Activated T-helper 2 cell treated with anti-CD3 and anti-CD28 coated beads, Interferon-gamma antibody, Interleukin-2, Interleukin-4, amounts not matched to agents 10 μg/mL and 5 μg/mL and 100 μg/mL, durations not matched to agents 14 hours and 24 hours and 36 hours (primary cell): ENCODE measurements at places on chromosomes 4 and X.
A peak's percentile ranks its signal among the peaks of the same experiment; 100 is the strongest.

DNA sequence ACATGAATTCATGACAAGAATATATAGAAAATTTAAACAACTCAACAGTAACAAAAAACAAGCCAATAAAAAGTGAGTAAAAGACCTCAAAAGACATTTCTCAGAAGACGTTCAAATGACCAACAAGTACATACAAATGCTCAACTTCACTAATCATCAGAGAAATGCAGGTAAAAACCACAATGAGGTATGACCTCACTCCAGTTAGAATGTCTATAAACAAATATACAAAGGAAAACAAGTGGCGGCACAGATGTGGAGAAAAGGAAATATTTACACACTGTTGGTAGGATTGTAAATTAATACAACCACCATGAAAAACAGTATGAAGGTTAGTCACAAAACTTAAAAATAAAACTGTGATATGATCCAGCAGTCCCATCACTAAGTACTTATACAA lies 1033.1 kb downstream of the RAPGEF2 start:
- H3K4me1 ChIP-seq: no peaks in the 10 kb centered on the region
- no peak overlapping the region for H3K4me3 ChIP-seq

DNA sequence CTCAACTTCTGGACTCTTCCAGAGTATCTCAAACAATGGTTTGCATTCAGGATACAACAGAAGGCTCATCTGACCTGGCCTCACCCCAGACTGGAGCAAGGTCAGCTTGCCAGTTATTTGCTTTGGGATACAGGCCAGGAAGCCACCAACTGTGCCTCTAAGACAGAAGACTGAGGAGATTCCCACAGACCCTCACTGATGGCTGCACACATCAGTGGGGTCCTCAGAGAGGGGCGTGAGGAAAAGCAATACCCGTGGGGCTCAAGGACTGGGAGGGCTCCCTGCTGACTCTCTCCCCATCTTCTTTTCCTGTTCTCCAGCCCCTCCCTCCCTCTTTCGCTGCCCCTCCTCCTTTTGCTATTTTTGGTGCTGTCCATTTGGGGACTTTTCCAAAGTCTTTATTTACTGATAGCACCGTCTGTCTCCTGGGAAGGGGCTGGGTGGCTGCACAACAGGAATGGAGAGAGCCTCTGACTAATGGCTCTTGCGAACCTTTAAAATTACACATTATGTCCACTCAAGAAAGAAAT lies 23.2 kb downstream of the RELL1 start:
- H3K27ac ChIP-seq: no peak overlapping the region
- H3K27me3 ChIP-seq: no peaks in the 10 kb centered on the region
- H3K36me3 ChIP-seq: peaks cover 26% of the 10 kb centered on the region
- DNase-seq: no peak
- H3K4me1 ChIP-seq: peaks cover 41% of the 10 kb centered on the region

DNA sequence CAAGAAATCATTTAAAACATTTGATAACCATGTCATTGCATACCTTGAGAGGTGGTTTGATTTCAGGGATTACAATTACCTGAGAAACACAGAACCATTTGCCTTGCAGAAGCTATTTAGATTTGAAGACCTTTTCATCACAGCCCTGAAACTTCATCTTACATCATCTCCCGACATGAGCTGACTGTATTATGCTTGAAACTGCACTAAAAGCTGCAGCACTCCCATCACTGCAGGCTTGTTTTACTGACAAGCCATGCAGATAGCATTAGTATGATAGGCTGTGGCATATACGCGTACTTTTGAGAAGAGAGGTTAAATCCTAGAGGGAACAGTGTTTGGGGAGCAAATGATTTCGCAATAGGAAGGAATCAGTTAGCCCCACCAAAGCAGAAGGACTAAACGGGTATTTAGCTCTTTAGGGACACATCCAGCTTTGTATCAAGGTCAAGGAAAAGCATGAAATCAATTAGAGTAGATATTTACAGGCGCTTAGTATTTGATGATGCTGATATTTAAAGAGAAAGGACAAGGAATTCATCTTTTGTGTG lies 133.2 kb upstream of the DIAPH2 start:
- H3K36me3 ChIP-seq: no peaks in the 10 kb centered on the region
- no peak overlapping the region for H3K27ac ChIP-seq
- DNase-seq: no peak
- H3K4me3 ChIP-seq: no peak overlapping the region
- no peaks in the 10 kb centered on the region for H3K27me3 ChIP-seq

DNA sequence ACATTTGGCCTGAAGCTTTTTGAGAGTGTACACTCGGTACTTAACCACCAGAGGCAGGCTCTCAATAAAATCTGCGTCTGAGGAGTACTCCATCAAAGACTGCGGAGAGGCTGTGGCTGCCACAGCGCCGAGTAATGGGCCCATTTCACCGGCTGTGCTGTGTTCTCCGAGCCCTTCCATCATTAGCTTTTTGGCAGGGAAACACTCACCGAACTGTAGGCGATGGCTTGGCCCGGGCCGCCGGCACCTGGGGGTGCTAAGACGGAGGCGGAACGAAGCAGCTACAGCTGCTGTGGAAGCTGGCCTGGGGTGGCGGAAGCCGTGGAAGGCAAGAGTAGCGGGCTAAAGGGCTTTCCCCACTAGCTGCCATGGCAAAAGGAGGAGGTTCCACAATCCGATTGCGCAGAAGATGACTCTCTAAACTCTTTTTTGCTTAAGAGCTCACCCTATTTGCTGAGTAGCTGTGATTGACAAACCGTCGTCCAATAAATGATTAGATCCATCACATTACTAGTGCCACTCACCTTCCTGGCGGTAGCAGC lies 48.5 kb upstream of the PABPC1L2A start:
- peak; percentile 8 for DNase-seq
- no peaks in the 10 kb centered on the region for H3K36me3 ChIP-seq
- peak overlapping the region; percentile 58 for H3K4me3 ChIP-seq

GRCh38 chr4:173797296-173797695 lies 267.3 kb upstream of the HAND2 start:
- no peak overlapping the region for H3K4me3 ChIP-seq
- H3K36me3 ChIP-seq: no peaks in the 10 kb centered on the region
- no peaks in the 10 kb centered on the region for H3K4me1 ChIP-seq
- no peak overlapping the region for H3K27ac ChIP-seq

GRCh38 chr4:17809667-17810066 lies 890 bp downstream of the DCAF16 start:
- H3K27ac ChIP-seq: peak overlapping the region; percentile 100
- H3K4me3 ChIP-seq: peak overlapping the region; percentile 100
- DNase-seq: no peak
- peaks cover 59% of the 10 kb centered on the region for H3K4me1 ChIP-seq

- H3K36me3 ChIP-seq: peaks cover 4% of the 10 kb centered on the region
- DNase-seq: no peak
- peaks cover 8% of the 10 kb centered on the region for H3K27me3 ChIP-seq
- H3K27ac ChIP-seq: no peak overlapping the region
- H3K4me1 ChIP-seq: peaks cover 21% of the 10 kb centered on the region
- H3K4me3 ChIP-seq: no peak overlapping the region
These were observed 27.2 kb downstream of the BST1 start for GRCh38 chr4:15729910-15730533.

DNA sequence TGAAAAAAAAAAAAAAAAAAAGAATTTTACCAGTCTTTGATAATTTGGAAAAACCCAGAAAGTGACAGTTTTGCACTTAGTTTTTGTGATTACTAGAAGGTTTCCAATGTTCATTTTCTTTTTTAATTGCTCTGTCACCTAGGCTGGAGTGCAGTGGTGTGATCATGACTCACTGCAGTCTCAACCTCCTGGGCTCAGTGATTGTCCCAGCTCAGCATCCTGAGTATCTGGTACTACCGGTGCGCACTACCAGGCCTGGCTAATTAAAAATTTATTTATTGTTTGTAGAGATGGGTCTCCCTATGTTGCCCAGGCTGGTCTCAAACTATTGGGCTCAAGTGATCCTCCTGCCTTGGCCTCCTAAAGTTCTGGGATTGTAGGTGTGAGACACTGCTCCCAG lies 3.3 kb downstream of the NUDT9 start:
- H3K4me3 ChIP-seq: no peak overlapping the region
- H3K27ac ChIP-seq: no peak overlapping the region
- no peaks in the 10 kb centered on the region for H3K36me3 ChIP-seq
- H3K4me1 ChIP-seq: peaks cover 22% of the 10 kb centered on the region
- no peak for DNase-seq
- H3K27me3 ChIP-seq: no peaks in the 10 kb centered on the region

GRCh38 chr4:78787392-78788006 lies 11.3 kb downstream of the BMP2K start:
- peaks cover 9% of the 10 kb centered on the region for H3K4me1 ChIP-seq
- peaks cover 3% of the 10 kb centered on the region for H3K36me3 ChIP-seq
- DNase-seq: no peak
- no peak overlapping the region for H3K4me3 ChIP-seq
- H3K27me3 ChIP-seq: no peaks in the 10 kb centered on the region

DNA sequence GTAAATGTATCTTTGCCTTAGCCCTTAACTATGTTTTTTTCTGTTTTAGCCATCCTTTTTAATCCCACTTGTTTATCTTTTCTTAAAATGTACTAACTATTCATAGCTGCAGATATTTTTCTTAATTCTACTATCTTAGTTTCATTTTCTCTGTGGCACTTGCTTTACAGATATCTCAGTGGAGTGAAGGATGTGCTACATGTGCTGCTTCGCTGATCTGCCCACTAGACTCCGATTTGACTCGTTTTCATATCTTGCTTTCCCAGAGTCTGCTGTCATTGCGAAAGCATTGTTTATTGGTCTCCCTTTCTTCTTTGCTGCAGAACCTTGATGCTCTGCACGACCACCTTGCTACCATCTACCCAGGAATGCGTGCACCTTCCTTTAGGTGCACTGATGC lies 30.6 kb downstream of the GUCY1B1 start:
- H3K4me1 ChIP-seq: peaks cover 4% of the 10 kb centered on the region
- no peak overlapping the region for H3K27ac ChIP-seq
- H3K27me3 ChIP-seq: no peaks in the 10 kb centered on the region
